Mesothelial cell of epicardium (in vitro differentiated cells): ENCODE measurements at places on chromosomes 2 and 18.

- no peak overlapping the region for H3K27ac ChIP-seq
- H3K4me1 ChIP-seq = no peaks in the 10 kb centered on the region
- peaks cover 4% of the 10 kb centered on the region for H3K27me3 ChIP-seq
- H3K4me3 ChIP-seq = no peak overlapping the region
- no peak for DNase-seq
Observed at GRCh38 chr2:82525744-82526143, 1933.3 kb downstream of the SUCLG1 start.

DNA sequence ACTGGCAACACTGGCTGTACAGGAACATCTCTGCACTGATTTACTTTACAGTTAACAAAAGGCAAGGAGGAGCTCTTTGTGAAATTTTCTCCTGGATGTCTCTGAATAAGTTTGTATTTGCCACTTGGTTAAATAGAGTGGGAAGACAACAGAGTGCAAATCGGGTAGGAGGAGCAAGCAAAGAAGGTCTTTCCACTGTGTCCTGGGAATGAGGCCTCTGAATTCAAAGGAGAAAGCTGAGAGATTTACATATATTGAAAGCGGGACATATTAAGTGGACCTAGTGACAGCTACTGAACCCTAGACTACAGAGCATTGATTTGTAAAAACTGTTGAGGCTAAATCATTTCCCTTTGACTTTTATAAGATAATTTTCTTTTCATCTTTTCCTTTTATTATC, 117.4 kb upstream of the CHRNA1 start:
- H3K36me3 ChIP-seq = no peaks in the 10 kb centered on the region
- peaks cover 18% of the 10 kb centered on the region for H3K4me1 ChIP-seq
- H3K27me3 ChIP-seq = no peaks in the 10 kb centered on the region
- peak overlapping the region; percentile 77 for H3K27ac ChIP-seq

DNA sequence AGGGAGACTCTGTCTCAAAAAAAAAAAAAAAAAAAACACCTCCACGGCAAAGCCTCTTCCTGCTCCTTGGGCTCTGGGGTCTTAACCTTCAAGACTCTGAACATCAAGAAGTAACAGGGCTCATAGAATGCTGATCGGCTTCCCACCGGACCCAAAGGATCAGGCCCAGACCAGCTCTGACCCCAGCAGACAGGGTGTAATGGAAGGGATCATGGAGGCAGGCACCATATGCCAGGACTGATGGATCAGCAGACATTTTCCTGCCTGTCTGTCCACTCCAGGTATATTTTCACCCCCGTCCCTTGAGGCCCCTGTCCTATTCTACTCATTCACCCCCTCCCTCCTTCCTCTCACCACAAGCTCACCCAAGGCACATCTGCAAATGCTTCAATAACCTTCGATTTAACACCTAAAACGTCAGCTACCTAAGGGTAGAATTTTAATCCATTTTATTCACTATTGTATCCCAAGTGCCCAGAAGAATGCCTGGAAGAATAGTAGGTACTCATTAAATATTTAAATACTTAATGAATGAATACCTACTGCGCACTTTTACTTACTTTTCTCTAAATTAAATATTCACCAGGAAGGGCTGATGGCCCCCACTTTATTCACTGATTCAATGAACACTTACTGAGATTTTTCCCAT, 4.6 kb upstream of the SPEG start:
- H3K36me3 ChIP-seq = no peaks in the 10 kb centered on the region
- no peak overlapping the region for H3K4me3 ChIP-seq
- no peak overlapping the region for H3K27ac ChIP-seq

- H3K27me3 ChIP-seq = peaks cover 88% of the 10 kb centered on the region
- peak; percentile 53 for DNase-seq
- H3K36me3 ChIP-seq = no peaks in the 10 kb centered on the region
- peak overlapping the region; percentile 70 for H3K4me3 ChIP-seq
- peaks cover 29% of the 10 kb centered on the region for H3K4me1 ChIP-seq
- H3K27ac ChIP-seq = no peak overlapping the region
Observed at GRCh38 chr2:132670496-132671150, 618 bp upstream of the LYPD1 start.

- H3K36me3 ChIP-seq = no peaks in the 10 kb centered on the region
- H3K27me3 ChIP-seq = peaks cover 83% of the 10 kb centered on the region
- H3K27ac ChIP-seq = no peak overlapping the region
- H3K4me1 ChIP-seq = no peaks in the 10 kb centered on the region
- H3K4me3 ChIP-seq = no peak overlapping the region
Observed at GRCh38 chr2:70851704-70852103, 16.1 kb upstream of the CD207 start.

GRCh38 chr2:42957861-42958301, 165.5 kb upstream of the HAAO start:
- no peak for DNase-seq
- H3K4me1 ChIP-seq = peaks cover 27% of the 10 kb centered on the region
- H3K27ac ChIP-seq = no peak overlapping the region
- no peaks in the 10 kb centered on the region for H3K36me3 ChIP-seq
- H3K4me3 ChIP-seq = no peak overlapping the region

DNA sequence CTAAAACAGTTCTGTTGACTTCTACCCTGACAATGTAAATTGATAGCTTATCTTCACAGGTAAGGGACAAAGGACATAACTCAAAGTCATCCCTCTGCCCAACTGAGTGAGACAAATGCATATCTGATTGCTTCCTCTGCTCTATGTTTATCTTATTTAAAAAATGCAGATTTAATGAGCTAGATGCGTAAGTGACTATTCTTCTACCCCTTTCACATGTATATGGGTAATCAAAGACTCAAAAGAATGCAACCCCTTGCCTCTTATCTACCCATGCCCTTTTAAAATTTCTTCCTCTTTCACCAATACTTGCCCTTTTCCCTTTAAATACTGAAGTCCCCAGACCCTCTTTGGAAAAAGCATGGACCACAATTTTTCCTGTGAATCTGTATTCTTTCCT, 253.4 kb downstream of the WDPCP start:
- H3K4me1 ChIP-seq = peaks cover 6% of the 10 kb centered on the region
- H3K4me3 ChIP-seq = no peak overlapping the region
- H3K27ac ChIP-seq = no peak overlapping the region
- DNase-seq = no peak
- no peaks in the 10 kb centered on the region for H3K27me3 ChIP-seq

- no peak for DNase-seq
- H3K4me3 ChIP-seq = no peak overlapping the region
- peak overlapping the region; percentile 21 for H3K27ac ChIP-seq
Observed at GRCh38 chr2:174997110-174997509, 8.1 kb downstream of the CHN1 start.

DNA sequence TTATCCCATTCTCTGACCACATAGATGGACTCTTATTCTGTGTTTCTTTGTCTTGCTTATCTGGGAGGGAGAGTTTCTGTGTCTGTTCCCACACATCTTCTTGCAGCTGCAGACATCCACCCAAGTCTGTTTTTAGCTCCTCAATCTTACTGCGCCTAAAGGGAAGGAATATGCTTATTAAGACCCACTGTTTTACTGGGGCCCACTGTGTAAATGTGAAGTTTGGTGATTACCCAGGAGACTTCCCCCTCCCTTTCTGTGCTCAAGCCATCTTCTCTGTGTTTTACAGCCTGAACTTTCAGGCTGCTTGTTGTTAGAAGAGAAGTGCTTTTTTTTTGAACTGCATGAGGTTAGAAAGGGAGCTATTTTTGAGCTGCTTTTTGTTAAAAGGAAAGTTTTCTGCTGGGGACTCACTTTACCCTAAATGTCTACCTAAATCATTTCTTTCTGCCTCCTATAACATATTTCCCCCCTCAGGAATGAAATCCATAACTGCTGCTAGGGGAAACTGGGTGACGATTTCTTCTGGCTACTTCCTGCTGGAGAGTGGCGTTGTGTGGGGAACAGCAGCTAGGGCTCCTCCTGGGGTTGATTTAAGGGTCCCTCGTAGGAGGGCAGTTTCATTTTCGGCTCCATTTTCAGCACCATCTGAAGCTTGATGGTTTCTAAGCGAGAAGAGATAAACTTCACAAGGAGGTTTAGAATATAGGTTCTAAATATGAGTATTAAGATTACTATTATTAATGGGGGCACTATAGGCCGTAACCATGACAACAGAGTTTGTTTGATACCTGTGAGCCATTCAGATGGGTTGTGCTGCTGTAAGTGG, 39.5 kb upstream of the GMCL1 start:
- H3K4me3 ChIP-seq = peak overlapping the region; percentile 3
- peak overlapping the region; percentile 97 for H3K27ac ChIP-seq
- H3K4me1 ChIP-seq = peaks cover 32% of the 10 kb centered on the region
- H3K27me3 ChIP-seq = no peaks in the 10 kb centered on the region

GRCh38 chr2:108612153-108612513, 77.9 kb downstream of the LIMS1 start:
- no peak for DNase-seq
- H3K36me3 ChIP-seq = no peaks in the 10 kb centered on the region
- no peak overlapping the region for H3K27ac ChIP-seq
- H3K27me3 ChIP-seq = no peaks in the 10 kb centered on the region
- peaks cover 43% of the 10 kb centered on the region for H3K4me1 ChIP-seq

DNA sequence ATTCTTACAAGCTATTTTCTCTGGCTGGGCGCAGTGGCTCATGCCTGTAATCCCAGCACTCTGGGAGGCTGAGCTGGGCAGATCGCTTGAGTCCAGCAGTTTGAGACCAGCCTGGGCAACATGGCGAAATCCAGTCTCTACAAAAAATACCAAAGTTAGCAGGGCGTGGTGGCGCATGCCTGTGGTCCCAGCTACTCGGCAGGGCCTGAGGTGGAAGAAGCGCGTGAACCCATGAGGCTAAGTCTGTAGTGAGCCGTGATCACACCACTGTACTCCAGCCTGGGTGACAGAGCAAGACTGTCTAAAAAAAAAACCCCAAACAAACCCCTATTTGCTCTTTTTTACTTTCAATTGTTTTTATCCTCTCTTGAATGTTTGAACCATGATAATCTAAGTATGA, 37.0 kb downstream of the PPP4R1 start:
- peaks cover 14% of the 10 kb centered on the region for H3K4me1 ChIP-seq
- DNase-seq = no peak
- H3K4me3 ChIP-seq = no peak overlapping the region
- no peaks in the 10 kb centered on the region for H3K27me3 ChIP-seq
- peak overlapping the region; percentile 67 for H3K27ac ChIP-seq

- peaks cover 17% of the 10 kb centered on the region for H3K4me1 ChIP-seq
- H3K27ac ChIP-seq = peak overlapping the region; percentile 17
- no peak overlapping the region for H3K4me3 ChIP-seq
- peaks cover 61% of the 10 kb centered on the region for H3K36me3 ChIP-seq
Observed at GRCh38 chr2:69191634-69192033, 178.7 kb downstream of the ANTXR1 start.

- DNase-seq = no peak
- H3K27ac ChIP-seq = no peak overlapping the region
Observed at GRCh38 chr18:44682871-44683221, 2.2 kb downstream of the SETBP1 start.

GRCh38 chr2:169716938-169717690, 16.5 kb upstream of the KLHL23 start:
- peaks cover under 1% of the 10 kb centered on the region for H3K36me3 ChIP-seq
- no peak overlapping the region for H3K4me3 ChIP-seq
- no peak for DNase-seq
- peaks cover 24% of the 10 kb centered on the region for H3K4me1 ChIP-seq
- H3K27me3 ChIP-seq = no peaks in the 10 kb centered on the region

DNA sequence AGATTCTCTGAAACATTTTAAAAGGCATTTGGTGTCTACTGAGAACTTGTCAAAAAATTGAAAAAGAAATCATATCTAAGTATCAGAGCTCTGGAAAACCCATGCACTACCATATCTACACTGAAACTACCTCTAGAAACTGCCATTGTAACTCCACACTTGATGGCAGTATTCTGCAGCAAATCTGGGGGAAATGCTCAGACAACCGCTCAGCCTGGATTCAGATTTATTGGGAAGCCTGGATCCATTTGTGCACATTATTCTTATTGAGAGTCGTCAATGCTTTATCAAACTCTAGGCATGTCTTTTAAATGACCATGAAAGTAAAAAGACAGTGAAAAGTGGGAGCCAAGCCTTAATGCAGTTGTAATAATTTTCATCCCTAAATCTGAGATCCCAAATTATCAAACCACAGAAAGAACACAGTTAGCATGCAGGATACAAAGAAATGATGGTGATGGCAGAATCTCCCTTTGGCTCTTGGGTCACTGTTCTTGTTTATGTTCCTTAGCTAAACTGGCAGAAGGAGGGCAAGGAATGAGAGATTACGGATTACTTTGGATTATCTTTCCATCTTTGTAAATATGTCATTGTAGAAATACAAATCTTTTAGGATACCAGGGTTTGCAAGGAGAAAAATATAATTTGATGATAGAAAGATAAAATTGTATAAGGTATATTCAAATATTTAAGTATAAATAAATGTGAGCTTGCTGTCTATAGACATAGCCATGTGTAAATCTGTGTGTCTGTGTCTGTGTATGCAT, 512.1 kb upstream of the SYT4 start:
- no peak overlapping the region for H3K4me3 ChIP-seq
- no peak for DNase-seq
- H3K4me1 ChIP-seq = peaks cover 7% of the 10 kb centered on the region
- peaks cover under 1% of the 10 kb centered on the region for H3K36me3 ChIP-seq
- H3K27ac ChIP-seq = peak overlapping the region; percentile 23

DNA sequence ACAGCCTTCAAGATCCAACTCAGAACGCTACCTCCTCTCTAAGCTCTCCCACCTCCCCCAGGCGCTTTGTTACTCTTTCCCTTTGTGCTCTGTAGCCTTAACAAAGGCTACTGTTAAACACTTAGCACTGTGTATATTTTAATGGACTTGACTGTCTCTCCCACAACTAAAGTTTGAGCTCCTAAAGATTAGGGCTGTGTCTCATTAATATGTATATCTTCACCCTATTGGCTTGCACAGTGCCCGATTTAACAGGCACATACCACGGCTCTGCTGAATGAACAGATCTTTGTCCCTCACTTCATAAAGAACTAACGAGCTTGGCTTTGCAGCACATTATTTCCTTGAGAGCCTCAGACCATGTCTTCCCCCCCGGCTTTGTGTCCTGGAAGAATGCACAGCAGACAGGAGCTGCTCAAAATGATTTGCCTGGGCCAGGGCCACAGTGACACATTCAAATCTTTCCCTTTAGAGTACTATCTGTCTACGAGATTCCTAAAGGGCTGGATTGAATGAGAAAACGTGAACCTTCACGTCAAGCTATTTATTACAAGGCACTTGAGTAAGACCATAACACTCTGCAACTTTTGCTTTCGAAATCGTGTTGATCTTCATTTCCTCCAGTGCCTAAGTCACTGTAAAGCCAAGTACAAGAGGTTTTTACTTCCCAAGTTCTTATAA, 22.1 kb downstream of the ABHD3 start:
- H3K4me1 ChIP-seq = peaks cover 4% of the 10 kb centered on the region
- no peak for DNase-seq
- no peak overlapping the region for H3K27ac ChIP-seq
- H3K4me3 ChIP-seq = no peak overlapping the region

DNA sequence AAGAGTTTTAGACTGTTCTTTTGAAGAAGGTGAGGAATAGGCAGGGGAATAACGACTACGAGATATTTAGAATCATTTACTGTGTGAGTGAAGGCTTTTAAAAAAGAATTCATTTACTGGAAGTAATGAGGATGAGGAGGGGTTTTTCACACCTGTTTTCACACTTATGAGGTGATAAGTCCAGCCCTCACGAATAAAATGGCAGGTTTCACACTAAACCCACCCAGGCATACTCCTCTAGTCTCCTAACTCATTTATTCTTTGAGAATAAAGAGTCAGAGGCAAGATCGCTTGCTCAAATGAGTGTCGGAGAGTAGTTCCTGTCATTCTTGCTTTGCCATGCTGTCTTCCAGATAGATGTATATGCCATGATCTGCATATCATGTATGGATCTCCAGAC, 79.0 kb upstream of the ZEB2 start:
- no peak overlapping the region for H3K27ac ChIP-seq
- H3K4me1 ChIP-seq = peaks cover 22% of the 10 kb centered on the region
- no peak for DNase-seq
- H3K27me3 ChIP-seq = no peaks in the 10 kb centered on the region
